Stimulated activated CD4-positive, alpha-beta T cell treated with anti-CD3 and anti-CD28 coated beads, Interleukin-15, amount 100 ng/mL, for 24 hours (primary cell): ENCODE measurements at places on chromosomes 2 and 18.

DNA sequence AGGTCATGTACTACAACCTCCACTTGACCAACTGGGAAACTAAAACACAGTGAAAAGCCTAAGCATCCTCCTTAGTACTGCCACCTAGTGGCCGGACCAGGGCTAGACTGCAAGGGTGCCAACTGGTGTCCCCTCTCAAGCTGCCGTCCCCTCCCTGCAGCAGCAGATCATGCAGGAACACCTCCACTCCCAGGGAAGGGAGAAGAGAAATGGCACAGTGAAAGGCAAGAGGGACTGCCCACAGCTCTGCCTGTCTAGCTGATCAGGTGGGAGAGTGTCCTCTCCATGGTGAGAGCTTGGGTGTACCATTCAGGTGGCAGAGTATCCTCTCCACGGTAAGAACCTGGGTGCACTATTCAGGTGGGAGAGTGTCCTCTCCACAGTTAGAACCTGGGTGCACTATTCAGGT lies 78.1 kb downstream of the AAK1 start:
- peak; percentile 82 for DNase-seq

GRCh38 chr2:71453404-71454220 lies at the start of gene DYSF:
Gene DYSF, plus strand, starts transcription at chr2:71453561.
- DNase-seq: peak; percentile 19

DNA sequence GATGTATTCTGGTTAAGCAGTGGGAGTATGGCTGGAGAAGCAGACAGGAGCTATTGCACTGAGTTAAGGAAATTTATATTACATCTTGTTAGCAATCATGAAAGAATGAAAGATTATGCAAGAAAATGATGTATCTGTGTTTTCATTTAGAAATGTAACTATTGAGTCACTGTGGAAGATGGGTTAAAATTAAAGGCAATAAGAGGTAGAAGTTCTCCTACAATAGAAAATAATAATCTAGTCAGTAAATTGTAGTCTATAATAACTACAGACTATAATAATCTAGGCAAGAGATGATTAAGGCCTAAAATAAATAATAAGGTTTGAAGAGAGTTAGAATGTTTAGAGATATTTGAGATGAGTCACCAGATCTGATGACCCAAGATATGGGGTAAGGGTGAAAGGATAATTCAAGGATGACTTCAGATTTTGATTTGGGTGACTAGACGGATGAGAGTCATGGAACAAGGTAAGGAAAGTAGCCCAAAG lies 371.9 kb upstream of the KCNH7 start:
- no peak for DNase-seq

GRCh38 chr2:25894135-25894830 lies 16.0 kb upstream of the ASXL2 start:
- no peak for DNase-seq

- peak; percentile 35 for DNase-seq
Measured at GRCh38 chr18:5058768-5059695, 138.0 kb downstream of the AKAIN1 start.

DNA sequence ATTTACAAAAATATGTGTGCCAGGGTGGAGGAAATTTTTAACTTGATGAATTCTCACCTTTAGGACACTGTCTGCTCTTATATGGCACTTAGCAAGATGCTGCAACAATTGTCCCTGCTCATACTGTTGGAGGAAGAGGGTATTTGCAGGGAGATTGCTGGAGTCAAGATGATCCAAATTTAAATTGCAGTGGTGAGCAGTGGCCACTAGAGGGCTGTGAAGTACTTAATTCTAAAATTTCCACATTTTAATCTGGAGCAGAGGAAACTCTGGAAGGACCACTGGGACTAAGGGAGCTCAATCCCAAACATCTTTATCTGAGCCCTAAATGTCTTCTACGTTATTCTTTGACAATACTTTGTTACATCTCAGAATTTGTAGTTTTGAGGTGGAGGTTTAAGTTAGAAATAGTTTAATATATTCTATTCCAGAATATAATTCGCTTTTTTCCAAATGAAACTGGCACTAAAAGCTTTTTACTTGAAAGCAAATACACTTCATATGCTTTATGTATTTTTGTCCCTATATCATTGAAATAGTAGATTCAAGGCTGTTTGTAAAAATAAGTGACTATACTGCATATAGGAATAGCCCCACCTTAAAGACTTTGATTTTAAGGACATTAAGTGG lies 33.0 kb upstream of the PTH2R start:
- DNase-seq: peak; percentile 33

DNA sequence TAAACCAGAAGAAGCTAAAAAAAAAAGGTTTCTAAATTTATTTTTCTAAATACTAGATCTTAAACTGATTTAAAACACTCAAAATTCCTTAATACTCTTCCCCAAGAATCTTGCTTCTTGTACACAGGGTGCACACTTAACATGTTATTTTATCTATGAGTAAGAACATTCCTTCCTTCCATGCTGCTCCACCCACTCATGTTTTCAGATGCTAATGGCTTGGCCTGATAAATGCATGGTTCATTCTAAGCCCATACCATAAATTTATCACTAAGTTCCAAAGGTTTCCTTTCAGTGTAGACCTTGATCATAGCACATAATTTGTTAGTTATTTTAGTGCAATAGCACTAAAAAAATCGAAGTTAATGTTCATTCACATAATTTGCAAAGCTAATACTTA lies 8.1 kb downstream of the FBXO48 start:
- no peak for DNase-seq

DNA sequence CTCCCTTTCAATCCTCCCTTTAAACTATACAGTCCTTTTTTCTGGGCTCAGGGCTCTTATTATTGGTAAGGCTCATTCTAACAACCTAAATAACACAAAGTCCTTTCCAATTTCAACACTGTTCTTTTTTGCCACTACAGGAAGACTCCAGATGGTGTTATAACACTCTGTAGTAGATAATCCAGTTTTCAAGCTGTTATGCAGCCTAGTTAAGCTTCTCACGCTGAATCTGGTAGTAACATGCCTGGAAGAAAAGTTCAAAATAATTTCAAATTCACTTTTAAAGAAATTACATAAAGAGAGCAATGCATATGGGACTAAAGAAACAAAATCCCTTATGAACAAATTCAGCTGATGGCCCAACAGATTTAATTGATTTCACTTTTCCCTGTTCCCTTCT lies 3.2 kb upstream of the MPP4 start:
- no peak for DNase-seq

- no peak for DNase-seq
Measured at GRCh38 chr18:79558196-79558932, 121.2 kb upstream of the CTDP1 start.

- no peak for DNase-seq
Measured at GRCh38 chr2:187924293-187924692, 367.4 kb upstream of the GULP1 start.

DNA sequence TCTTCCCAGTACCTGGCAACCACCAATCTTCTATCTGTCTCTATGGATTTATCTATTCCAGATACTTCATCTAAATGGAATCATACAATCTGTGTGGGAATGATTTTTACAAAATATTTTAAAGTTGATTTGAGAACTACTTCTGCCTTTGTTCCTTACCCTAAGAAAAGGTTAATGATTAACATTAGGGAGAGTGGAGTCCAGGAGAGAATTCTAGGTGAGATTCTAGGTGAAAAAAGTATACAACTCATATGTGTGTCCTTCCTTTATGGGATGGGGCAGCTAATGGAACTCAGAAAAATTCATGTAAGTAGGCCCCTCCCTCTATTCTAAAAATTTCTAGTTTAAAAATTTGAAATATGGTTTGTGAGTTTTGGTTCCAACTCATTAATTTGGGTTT lies 35.9 kb upstream of the WDSUB1 start:
- DNase-seq: no peak

GRCh38 chr2:16256601-16257321 lies 316.4 kb downstream of the MYCN start:
- DNase-seq: no peak
